ENCODE measurements at places on chromosomes 7 and 10.
A peak's percentile ranks its signal among the peaks of the same experiment; 100 is the strongest.

GRCh38 chr7:17144322-17144721 is 154.1 kb upstream of the AHR start:
- no peak for ATAC-seq

- no peak for ATAC-seq
These were observed 11.6 kb upstream of the CYREN start for GRCh38 chr7:135181929-135182678.

DNA sequence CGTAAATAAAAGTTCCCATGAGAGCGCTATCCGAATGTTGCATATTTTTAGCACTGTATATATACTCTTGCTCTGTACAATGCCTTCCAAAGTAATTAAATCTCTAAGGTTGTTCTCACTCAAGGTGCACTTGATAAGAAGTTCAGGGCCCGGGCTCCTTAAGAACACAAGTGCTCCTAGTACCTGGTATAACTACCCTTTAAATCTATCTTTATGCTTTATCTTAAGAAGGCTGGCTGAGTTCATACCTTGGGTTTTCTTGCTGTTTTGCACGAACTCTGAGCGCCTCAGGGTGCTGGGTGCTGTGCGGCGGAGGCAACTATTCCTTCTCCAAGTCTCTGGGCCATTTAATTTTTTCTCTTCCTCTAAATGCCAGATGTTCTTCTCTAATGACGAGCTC is 80.4 kb downstream of the DNMBP start:
- ATAC-seq = no peak

DNA sequence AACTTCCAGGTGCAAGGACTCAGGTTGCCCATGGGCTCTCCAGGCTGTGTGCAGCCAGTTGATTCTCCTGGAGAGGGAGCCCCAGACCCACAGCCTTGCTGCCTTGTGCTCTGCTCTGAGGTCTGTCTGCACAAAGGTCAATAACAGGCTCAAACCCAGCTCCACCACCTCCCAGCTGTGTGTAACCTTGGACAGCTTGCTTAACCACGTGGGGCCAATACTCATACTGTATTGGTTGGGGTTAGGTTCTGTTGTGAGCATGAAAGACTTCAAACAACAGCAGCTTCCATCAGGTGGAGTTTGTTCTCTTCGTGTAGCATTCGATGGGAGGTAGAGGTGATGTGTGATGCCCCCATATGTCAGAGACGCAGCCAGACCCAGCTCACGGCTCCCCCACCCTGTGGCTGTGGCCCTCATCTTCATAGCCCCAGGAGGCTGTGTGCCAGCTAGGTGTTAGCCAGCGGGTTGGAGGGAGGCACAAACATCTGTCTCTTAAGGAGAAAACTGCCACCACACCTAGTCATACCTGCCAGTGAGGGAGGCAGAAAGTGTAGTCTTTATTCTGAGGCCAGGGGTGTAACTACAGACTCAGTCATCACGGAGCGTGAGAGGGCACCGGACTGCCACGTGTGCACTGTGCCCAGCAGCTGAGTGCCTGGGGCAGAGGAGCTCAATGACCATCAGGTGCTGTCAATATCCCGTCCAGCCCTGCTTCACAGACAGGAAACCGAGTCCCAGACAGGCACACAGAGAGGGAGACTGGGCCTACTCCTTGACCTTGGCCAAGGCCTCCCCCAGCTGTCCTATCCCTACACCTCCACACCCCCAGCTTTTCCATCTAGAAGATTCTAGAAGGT is 8.1 kb upstream of the POLD2 start:
- peak; percentile 10 for ATAC-seq

- no peak for ATAC-seq
These were observed 44.9 kb downstream of the ZNF783 start for GRCh38 chr7:149306854-149307253.

- no peak for ATAC-seq
These were observed 14.9 kb upstream of the HSPA12A start for GRCh38 chr10:116757246-116757645.

DNA sequence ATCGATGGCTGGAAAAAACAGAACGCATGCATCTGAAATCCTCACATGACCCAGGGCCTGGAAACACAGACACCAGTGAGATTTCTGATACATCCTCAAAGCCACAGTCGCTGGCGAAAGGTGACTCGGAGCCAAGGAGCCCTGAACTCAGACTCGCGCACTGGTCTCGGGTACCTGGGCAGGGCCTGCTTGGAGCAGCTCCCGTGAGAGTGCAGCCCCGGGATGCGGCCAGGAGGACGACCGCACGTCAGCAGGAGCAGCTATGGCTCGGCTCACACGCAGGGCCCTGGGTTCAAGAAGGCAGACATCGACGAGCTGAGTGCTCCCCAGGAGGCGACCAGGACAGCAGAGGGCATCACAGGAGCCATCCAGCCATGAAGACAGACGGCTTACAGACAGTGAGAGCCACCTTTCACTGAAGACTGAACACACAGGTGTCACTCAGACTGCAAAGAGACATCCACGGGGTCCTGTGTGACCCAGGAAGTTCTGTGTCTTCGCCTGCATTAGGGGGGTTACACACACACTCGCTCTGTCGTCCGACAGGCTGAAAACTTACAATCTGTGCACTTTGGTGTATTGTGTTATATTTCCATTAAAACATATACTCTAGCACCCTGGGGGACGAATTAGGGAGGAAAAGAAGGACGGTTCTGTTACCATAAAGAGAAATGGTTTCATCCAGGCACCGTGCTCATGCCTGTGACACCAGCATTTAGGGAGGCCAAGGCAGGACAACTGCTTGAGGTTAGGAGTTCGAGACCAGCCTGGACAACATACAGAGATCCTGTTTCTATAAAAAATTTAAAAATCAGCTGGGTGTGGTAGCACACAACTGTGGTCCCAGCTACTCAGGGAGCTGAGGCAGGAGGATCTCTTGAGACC is 227.7 kb downstream of the MAD1L1 start:
- ATAC-seq = no peak

DNA sequence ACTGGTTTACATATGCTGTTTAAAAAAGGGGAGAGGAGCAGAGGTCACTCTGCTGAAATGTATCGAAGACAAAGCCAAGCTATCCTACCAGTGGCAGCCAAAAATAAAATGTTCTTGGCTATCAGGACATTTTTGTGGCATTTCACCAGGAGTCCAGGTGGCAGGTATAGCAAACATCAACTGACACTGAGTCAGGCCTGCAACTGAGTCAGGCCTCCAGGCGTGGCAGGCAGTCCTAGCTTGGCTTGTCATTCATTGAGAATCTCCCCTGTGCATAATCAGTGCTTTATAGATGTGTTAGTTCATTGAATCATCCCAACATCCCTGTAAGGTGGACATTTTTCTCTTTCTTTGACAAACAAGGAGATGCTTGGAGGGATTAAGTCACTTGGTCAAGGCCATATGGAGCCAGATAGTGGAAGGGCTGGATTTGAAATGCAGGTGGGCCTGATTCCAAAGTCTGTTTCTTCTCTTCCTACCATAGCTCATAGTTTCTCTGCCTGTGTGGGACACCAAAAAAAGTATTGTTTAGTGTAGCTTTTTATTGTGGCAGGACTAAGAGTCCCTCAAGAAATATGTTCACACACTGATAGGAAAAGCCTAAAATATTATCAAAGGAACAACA is 4.3 kb downstream of the DYNC1I1 start:
- no peak for ATAC-seq

- ATAC-seq = no peak
These were observed 11.8 kb downstream of the UROS start for GRCh38 chr10:125811251-125811650.

- no peak for ATAC-seq
These were observed 19.7 kb downstream of the CALML5 start for GRCh38 chr10:5479481-5480161.

DNA sequence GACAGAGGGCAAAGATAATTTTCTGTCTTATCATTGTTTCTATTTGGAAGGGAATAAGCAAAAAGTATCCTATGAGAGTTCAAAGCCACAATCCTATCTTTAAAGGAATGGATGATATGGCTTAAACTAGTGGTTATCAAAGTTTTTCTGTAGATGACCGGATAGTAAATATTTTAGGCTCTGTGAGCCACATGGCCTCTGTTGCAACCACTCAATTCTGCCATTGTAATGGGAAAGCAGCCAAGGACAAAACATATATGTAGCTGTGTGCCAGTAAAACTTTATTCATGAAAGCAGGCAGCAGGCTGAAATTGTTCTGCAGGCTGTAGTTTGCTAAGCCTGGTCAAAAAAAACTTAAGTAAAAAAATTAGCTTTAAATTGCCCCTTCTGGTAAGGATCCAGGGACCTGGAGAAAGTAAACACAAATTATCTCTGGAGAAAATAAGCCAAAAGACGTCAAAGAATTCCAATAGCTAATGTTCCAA is 73.3 kb downstream of the THSD7A start:
- no peak for ATAC-seq

DNA sequence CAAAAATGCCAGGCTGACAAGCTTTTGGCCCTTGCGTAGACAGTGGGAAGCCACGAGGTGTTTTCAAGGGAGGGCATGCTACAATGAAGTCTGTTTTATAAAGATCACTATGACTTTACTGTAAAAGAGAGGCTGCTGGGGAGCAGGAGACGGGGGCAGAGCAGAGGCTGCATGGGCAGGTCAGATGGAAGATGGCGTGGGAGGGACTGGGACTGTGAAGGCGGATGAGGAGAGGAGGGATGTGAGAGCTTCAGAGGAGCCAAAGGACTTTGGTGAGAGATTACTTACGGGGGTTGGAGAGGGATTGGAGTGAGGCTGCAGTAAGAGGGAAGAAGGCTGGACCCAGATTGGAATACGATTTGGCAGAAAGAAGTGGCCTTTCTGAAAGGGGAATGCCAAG is 86.6 kb upstream of the PCBD1 start:
- no peak for ATAC-seq

GRCh38 chr7:117669818-117670217 is 190.0 kb downstream of the CFTR start:
- ATAC-seq = no peak

GRCh38 chr10:116809483-116810119 is 39.7 kb upstream of the ENO4 start:
- no peak for ATAC-seq

DNA sequence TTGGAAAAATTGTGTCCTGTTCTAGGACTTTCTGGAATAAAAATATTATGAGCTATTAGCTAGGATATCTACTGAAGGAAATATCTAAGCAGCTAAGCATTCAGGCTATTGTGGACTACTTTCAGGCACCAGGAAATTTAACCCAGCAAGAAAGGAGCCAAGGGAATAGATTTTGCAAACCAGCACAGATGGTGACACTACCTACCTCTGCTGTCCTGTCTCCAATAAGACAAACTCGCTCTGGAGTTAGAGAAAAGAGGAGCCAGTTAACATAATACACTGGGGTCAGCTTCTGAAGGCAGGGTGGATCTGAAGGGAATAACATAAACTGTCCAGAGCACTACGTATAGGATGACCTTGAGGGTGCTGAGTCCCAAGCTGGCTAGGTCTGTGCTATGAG is 223.7 kb upstream of the PRSS58 start:
- ATAC-seq = no peak

DNA sequence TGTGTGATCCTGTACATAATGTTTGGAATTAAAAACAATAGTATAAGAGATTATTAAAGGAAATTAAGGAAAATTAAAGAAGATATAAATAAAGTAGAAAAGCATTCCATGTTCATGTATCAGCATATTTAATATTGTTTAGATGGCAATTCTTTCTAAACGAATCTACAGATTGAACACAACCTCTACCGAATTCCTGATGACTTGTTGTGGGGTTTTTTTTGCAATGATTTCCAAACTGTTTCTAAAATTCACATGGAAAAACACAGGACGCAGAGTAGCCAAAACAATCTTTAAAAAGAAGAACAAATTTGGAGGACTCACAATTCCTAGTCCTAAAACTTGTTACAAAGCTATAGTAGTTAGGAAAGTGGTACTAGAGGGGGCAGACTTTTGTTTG is 573.4 kb upstream of the IGFBP3 start:
- ATAC-seq = no peak

- ATAC-seq = no peak
These were observed 172.7 kb upstream of the SMIM30 start for GRCh38 chr7:113291058-113291457.

DNA sequence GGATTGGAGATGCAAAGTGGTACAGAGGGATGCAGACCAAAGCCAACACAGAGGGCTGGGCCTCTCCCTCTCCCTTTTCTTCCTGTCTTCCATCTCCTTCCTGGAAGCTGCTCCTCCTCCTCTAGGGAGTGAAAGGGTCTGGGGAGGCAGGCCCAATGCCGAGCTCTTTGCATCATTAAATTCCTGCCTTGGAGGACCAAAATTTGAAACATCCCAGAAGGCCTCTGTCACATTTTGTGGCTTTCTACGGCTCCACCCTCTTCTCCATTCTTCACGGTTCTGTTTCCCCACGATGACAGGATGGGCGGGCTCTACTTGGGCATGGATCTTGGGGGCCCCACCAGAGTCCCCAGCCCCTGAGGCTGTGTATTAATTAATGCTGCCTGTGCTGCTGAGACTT is 76.4 kb downstream of the NEURL1 start:
- no peak for ATAC-seq

- no peak for ATAC-seq
These were observed 18.0 kb downstream of the CAMK2B start for GRCh38 chr7:44307301-44307900.

- no peak for ATAC-seq
These were observed 309.2 kb downstream of the FGFR2 start for GRCh38 chr10:121288864-121289661.

DNA sequence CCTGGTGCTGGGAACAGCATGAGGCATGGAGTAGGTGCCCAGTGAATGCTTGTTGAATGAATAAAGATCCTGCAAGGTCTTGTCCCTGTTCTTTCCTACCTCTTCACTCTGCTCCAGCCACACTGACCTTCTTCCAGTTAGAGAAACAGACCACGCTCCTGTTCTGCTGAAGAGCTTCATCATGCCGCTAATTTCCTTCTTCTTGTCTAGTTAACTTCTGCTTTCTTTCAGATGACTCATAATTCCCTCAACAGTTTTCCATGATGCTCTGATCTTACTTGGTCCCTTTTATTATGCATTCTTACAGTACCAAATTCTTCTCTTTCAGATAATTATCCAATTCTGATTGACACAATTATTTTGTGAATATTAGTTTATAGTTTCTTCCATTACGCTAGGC is 59.5 kb upstream of the C1QL3 start:
- no peak for ATAC-seq

DNA sequence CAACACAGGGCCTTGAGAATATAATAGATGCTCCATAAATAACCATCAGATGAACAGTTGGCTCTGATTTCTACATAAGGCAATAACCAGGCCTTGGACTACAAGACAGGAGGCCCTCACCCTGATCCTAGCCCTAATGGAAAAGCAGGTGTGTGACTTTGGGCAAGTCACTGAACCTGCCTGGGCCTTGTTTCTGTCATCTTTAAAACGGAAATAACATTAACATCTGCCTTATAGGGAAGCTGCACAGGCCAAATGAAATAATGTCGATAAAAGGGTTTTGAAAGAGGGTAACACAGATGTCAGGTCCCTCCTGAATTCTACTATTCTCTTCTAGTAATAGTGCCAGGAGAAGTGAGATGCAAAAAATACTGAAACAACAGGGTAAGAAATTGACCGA is 20.7 kb downstream of the PIK3AP1 start:
- ATAC-seq = no peak

DNA sequence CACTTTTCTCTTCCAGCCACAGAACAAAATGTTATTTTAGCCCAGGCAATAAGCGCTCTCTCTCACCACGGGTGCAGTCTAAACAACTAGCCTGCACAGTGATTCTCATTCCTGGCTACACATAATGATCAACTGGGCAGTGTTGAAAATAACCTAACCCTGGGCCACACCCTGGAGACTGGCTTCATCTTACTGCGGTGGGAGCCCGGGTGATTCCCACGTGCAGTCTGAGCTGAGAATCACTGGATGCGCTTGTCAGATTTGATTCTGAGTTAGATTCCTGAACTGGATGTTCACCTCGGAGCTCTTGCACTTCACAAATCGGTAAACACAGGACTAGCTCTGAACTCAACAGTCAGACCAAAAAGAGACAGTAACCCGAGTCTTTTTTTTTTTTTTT is 14.9 kb downstream of the ZC3HAV1 start:
- ATAC-seq = peak; percentile 57

Measured in gastroesophageal sphincter (tissue), 4 donors.